ENCODE measurements at places on chromosomes 3 and 15.
A peak's percentile ranks its signal among the peaks of the same experiment; 100 is the strongest.

- no peak overlapping the region for H3K4me3 ChIP-seq
- DNase-seq = no peak
- no peak overlapping the region for H3K27ac ChIP-seq
- no peaks in the 10 kb centered on the region for H3K4me1 ChIP-seq
- H3K27me3 ChIP-seq = no peaks in the 10 kb centered on the region
Observed at GRCh38 chr3:72782521-72782920, 65.7 kb downstream of the SHQ1 start.

- H3K36me3 ChIP-seq = no peaks in the 10 kb centered on the region
- H3K27ac ChIP-seq = no peak overlapping the region
- DNase-seq = no peak
- no peak overlapping the region for H3K4me3 ChIP-seq
Observed at GRCh38 chr3:58324391-58325390, 8.0 kb upstream of the PXK start.

GRCh38 chr3:188006726-188007393, 147.1 kb upstream of the LPP start:
- no peaks in the 10 kb centered on the region for H3K36me3 ChIP-seq
- no peak for DNase-seq
- H3K27me3 ChIP-seq = no peaks in the 10 kb centered on the region
- H3K4me3 ChIP-seq = no peak overlapping the region
- H3K4me1 ChIP-seq = peaks cover 2% of the 10 kb centered on the region
- H3K27ac ChIP-seq = no peak overlapping the region

- H3K4me1 ChIP-seq = peaks cover 2% of the 10 kb centered on the region
- H3K27ac ChIP-seq = no peak overlapping the region
- DNase-seq = no peak
- H3K4me3 ChIP-seq = no peak overlapping the region
- H3K27me3 ChIP-seq = no peaks in the 10 kb centered on the region
Observed at GRCh38 chr3:59150039-59150438, 100.2 kb upstream of the CFAP20DC start.

DNA sequence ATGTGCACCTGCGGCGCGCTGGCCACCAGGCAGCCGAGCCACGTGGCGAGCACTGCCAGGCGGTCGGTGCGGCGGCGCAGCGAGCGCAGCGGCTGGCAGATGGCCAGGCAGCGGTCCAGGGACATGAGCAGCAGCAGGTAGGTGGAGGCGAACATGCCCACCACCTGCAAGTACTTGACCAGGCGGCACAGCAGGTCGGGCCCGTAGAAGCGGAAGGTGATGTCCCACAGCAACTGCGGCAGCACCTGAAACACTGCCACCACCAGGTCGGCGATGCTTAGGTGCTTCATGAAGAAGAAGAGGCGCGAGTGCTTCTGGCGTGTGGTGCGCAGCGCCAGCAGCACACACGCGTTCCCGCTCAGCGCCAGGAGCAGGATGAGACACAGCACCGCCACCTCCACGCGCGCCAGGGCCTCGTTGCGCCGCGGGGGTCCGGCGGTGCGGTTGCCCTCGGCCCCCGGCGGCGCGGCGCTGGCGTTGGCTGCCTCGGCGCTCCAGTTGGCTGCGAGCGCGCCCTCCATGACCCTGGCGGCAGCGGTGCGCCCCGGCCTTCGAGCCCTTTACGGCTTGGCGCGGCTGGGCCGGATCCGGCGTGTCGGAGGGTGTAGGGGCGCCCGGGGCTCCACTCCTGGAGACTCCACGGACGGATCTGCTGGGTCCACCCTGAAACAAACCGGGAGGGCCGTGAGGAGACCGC, 1.6 kb downstream of the OXTR start:
- H3K4me1 ChIP-seq = peaks cover 12% of the 10 kb centered on the region
- no peak overlapping the region for H3K27ac ChIP-seq
- peaks cover 17% of the 10 kb centered on the region for H3K27me3 ChIP-seq
- no peak for DNase-seq

- H3K36me3 ChIP-seq = no peaks in the 10 kb centered on the region
- H3K27me3 ChIP-seq = no peaks in the 10 kb centered on the region
- DNase-seq = no peak
- no peak overlapping the region for H3K4me3 ChIP-seq
Observed at GRCh38 chr3:180870008-180870699, 42.3 kb upstream of the FXR1 start.

GRCh38 chr3:139517321-139518065, 22.0 kb downstream of the RBP1 start:
- no peak overlapping the region for H3K27ac ChIP-seq
- H3K36me3 ChIP-seq = no peaks in the 10 kb centered on the region
- no peaks in the 10 kb centered on the region for H3K4me1 ChIP-seq

- DNase-seq = no peak
- no peak overlapping the region for H3K4me3 ChIP-seq
- H3K27ac ChIP-seq = no peak overlapping the region
- H3K36me3 ChIP-seq = no peaks in the 10 kb centered on the region
Observed at GRCh38 chr3:161866176-161866575, 369.6 kb downstream of the OTOL1 start.

DNA sequence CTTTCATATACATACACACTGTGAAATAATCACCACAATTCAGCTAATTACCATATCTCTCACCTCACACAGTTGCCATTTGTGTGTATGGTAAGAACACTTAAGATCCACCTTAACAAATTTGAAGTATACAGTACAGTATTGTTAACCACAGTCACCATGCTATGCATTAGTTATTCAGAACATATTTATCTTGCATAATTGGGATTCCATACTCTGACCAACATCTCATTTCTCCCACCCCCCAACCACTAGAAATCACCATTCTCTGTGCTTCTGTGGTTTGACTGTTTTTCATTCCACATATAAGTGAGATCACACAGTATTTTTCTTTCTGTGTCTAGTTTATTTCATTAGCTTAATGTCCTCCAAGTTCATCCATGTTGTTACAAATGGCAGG, 247.7 kb upstream of the CTNNB1 start:
- H3K4me1 ChIP-seq = no peaks in the 10 kb centered on the region
- DNase-seq = no peak
- no peak overlapping the region for H3K4me3 ChIP-seq
- H3K27me3 ChIP-seq = no peaks in the 10 kb centered on the region
- H3K36me3 ChIP-seq = no peaks in the 10 kb centered on the region

- no peak for DNase-seq
- H3K27ac ChIP-seq = no peak overlapping the region
- H3K4me1 ChIP-seq = no peaks in the 10 kb centered on the region
Observed at GRCh38 chr3:53104762-53105161, 25.5 kb downstream of the RFT1 start.

GRCh38 chr3:150059241-150059640, 88.5 kb upstream of the PFN2 start:
- H3K27ac ChIP-seq = no peak overlapping the region
- H3K36me3 ChIP-seq = no peaks in the 10 kb centered on the region
- H3K4me1 ChIP-seq = no peaks in the 10 kb centered on the region
- no peaks in the 10 kb centered on the region for H3K27me3 ChIP-seq

- no peaks in the 10 kb centered on the region for H3K36me3 ChIP-seq
- H3K4me3 ChIP-seq = no peak overlapping the region
- no peak for DNase-seq
- H3K4me1 ChIP-seq = no peaks in the 10 kb centered on the region
- no peak overlapping the region for H3K27ac ChIP-seq
- H3K27me3 ChIP-seq = no peaks in the 10 kb centered on the region
Observed at GRCh38 chr3:28922376-28922775, 358.5 kb upstream of the RBMS3 start.

DNA sequence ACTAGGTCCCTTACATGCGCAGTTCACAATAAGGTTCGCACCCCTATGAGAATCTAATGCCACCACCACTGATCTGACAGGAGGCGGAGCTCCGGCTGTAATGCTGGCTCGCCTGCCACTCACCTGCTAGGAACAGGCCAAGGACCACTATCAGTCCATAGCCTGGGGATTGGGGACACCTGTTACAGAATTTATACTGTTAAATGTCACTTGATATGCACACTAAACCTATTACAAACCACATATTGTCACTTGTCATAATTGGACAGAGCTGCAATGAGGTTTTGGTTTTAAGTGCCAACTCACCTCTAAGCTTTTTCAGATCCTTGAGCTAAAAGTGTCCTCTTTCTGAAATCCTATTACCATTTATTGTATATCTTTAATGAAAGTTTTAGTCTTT, 507.9 kb upstream of the TPRG1 start:
- no peaks in the 10 kb centered on the region for H3K36me3 ChIP-seq
- no peaks in the 10 kb centered on the region for H3K4me1 ChIP-seq
- no peak for DNase-seq
- H3K27ac ChIP-seq = no peak overlapping the region

DNA sequence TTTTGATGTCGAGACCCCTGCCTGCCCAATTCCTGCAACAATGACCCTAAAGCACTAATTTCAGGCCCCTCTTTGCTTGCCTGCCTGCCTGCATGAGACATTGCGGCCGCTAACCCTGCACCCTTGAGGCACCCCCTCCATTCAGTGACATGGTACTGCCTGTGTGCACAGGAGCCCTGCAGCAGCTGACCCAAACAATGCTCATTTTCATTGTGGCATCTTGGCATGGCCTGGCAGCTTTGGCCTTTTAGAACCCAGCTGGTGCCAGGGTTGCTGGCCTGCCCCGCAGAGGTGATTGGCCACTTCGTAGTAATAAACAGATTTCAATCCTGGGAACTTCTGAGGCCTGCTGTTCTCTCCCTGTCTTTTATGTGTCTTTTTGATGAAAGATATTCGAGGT, 33.8 kb downstream of the SLCO3A1 start:
- no peaks in the 10 kb centered on the region for H3K36me3 ChIP-seq
- no peak overlapping the region for H3K27ac ChIP-seq
- H3K4me3 ChIP-seq = no peak overlapping the region
- DNase-seq = no peak
- no peaks in the 10 kb centered on the region for H3K27me3 ChIP-seq

- H3K27ac ChIP-seq = no peak overlapping the region
- no peaks in the 10 kb centered on the region for H3K4me1 ChIP-seq
- no peaks in the 10 kb centered on the region for H3K36me3 ChIP-seq
- no peak for DNase-seq
Observed at GRCh38 chr3:12730506-12731242, 28.4 kb downstream of the TMEM40 start.

GRCh38 chr3:184880276-184881019, 68.5 kb downstream of the VPS8 start:
- no peaks in the 10 kb centered on the region for H3K36me3 ChIP-seq
- no peak overlapping the region for H3K4me3 ChIP-seq
- no peak for DNase-seq
- no peak overlapping the region for H3K27ac ChIP-seq
- H3K4me1 ChIP-seq = no peaks in the 10 kb centered on the region

DNA sequence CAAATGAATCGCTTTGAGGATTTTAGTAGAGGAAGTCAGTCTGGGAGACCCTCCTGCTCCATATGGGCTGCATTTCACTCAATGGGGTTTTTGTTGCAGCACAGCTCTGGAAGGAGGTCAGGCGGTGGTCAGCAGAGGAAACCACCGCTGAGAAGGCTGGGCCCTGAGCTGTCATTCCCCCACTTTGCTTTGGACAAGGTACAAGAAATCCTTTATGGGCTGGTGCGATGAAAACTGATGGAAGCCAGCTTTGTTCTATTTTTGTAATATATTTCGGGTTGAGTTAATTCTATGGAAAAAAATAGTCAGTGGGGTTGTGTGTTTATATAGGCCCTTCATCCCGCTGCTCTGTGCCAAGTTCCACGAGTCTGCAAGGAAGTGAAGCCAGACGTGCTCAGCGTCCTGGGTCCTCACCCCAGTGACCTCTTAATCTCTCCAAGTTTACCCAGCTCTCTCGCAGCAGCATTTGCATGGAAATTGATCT, 157.1 kb upstream of the TMC3 start:
- no peak for DNase-seq
- no peaks in the 10 kb centered on the region for H3K36me3 ChIP-seq
- H3K4me1 ChIP-seq = peaks cover 1% of the 10 kb centered on the region
- H3K27ac ChIP-seq = no peak overlapping the region
- H3K4me3 ChIP-seq = no peak overlapping the region

- H3K27me3 ChIP-seq = no peaks in the 10 kb centered on the region
- H3K4me1 ChIP-seq = no peaks in the 10 kb centered on the region
- no peak overlapping the region for H3K4me3 ChIP-seq
Observed at GRCh38 chr3:97896547-97896946, 74.7 kb downstream of the CRYBG3 start.

GRCh38 chr15:66955001-66955516, 110.3 kb upstream of the SMAD3 start:
- H3K4me3 ChIP-seq = no peak overlapping the region
- no peaks in the 10 kb centered on the region for H3K27me3 ChIP-seq
- DNase-seq = no peak
- H3K36me3 ChIP-seq = no peaks in the 10 kb centered on the region
- no peaks in the 10 kb centered on the region for H3K4me1 ChIP-seq

- peaks cover 2% of the 10 kb centered on the region for H3K4me1 ChIP-seq
- H3K27me3 ChIP-seq = no peaks in the 10 kb centered on the region
- DNase-seq = no peak
- H3K27ac ChIP-seq = no peak overlapping the region
- H3K36me3 ChIP-seq = no peaks in the 10 kb centered on the region
- no peak overlapping the region for H3K4me3 ChIP-seq
Observed at GRCh38 chr15:79193549-79193948, 89.0 kb upstream of the ANKRD34C start.

DNA sequence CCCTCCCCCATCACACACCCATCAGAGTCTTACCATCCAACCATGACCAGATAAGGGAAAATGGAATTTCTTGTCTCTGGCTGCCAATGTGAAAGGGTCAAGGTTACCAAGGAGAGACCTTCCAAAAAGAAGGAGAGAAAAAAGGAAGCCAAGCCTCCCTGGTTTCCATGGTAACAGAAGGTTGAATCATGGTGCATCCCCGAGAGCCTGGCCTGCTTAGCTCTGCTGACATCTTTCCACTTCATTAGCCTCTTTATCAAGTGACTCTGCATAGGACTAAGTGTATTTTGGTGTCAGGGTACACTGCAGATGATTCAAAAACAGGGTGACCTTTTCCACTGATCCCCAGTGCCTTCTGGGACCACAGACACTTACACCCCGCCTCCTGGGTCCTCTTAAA, 225.7 kb upstream of the PPP2R3A start:
- no peak for DNase-seq
- no peak overlapping the region for H3K27ac ChIP-seq
- H3K27me3 ChIP-seq = no peaks in the 10 kb centered on the region
- H3K4me1 ChIP-seq = no peaks in the 10 kb centered on the region
- H3K4me3 ChIP-seq = no peak overlapping the region

- peak; percentile 73 for DNase-seq
- no peak overlapping the region for H3K4me3 ChIP-seq
- H3K36me3 ChIP-seq = no peaks in the 10 kb centered on the region
Observed at GRCh38 chr15:88331291-88331690, 74.8 kb upstream of the NTRK3 start.

DNA sequence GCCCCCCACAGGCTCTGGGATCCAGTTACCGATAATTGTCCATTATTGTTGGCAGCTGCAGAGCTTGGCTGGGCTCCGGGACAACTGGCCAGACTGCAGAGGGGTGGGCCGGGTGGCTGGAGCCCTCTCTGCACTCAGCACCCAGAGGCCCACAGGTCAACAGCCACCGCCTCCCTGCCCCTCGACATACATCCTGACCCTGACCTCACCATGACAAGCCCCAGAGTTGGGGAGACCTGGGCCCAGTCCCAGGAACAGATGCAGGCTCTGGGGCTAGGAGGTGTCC, 22.4 kb downstream of the PTH1R start:
- no peaks in the 10 kb centered on the region for H3K27me3 ChIP-seq
- H3K4me1 ChIP-seq = 0 out of 2 replicates have a peak, but pooled peaks cover 2% of the 10 kb centered on the region
- DNase-seq = no peak
- H3K27ac ChIP-seq = no peak overlapping the region
- no peak overlapping the region for H3K4me3 ChIP-seq
- no peaks in the 10 kb centered on the region for H3K36me3 ChIP-seq

All from iPS DF 6.9 (cell line).